NCI-H82 (cell line): ENCODE measurements at places on chromosomes 6 and 20.

GRCh38 chr6:17986656-17987446 lies 584 bp downstream of the KIF13A start:
- DNase-seq, result peak; percentile 64

- peak; percentile 85 for DNase-seq
Observed at GRCh38 chr6:2245877-2246863, 765 bp upstream of the GMDS start.

GRCh38 chr20:2279253-2279779 lies 16.5 kb upstream of the TGM3 start:
- no peak for DNase-seq

DNA sequence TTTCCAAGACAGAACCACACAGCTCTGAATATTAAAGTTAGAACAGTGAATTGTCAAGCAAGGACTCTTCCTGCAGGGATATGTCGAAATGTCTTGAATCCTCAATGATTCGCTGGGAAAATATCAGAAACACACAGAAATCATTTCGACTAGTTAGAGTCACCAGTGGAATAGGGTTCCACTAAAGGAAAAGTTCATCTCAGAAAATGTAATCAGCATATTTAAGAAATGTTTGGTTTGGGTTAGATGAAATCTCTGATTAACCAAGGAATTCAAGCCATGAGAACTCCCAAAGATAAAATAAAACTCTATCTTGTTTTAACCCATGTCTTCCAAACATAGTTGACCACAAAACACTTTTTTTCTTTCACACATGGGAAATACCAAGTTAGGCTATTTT lies 621.0 kb upstream of the NRSN1 start:
- DNase-seq, result no peak

DNA sequence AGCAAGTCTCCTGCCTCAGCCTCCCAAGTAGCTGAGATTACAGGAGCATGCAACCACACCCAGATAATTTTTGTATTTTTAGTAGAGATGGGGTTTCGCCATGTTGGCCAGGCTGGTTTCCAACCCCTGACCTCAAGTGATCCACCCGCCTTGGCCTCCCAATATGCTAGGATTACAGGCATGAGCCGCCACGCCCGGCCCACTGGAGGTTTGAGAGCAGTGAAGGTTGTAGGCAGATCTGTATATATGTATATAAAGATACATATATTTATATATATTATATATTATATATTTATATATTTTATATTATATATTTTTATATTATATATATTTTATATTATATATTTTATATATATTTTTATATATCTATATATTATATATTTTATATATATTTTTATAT lies 38.2 kb upstream of the TTPAL start:
- no peak for DNase-seq

GRCh38 chr6:32922083-32922482 lies 18.7 kb downstream of the HLA-DMB start:
- DNase-seq, result no peak

GRCh38 chr6:84027340-84028181 lies 6.0 kb upstream of the MRAP2 start:
- no peak for DNase-seq

GRCh38 chr6:23659125-23659524 lies 466.9 kb upstream of the NRSN1 start:
- peak; percentile 78 for DNase-seq

DNA sequence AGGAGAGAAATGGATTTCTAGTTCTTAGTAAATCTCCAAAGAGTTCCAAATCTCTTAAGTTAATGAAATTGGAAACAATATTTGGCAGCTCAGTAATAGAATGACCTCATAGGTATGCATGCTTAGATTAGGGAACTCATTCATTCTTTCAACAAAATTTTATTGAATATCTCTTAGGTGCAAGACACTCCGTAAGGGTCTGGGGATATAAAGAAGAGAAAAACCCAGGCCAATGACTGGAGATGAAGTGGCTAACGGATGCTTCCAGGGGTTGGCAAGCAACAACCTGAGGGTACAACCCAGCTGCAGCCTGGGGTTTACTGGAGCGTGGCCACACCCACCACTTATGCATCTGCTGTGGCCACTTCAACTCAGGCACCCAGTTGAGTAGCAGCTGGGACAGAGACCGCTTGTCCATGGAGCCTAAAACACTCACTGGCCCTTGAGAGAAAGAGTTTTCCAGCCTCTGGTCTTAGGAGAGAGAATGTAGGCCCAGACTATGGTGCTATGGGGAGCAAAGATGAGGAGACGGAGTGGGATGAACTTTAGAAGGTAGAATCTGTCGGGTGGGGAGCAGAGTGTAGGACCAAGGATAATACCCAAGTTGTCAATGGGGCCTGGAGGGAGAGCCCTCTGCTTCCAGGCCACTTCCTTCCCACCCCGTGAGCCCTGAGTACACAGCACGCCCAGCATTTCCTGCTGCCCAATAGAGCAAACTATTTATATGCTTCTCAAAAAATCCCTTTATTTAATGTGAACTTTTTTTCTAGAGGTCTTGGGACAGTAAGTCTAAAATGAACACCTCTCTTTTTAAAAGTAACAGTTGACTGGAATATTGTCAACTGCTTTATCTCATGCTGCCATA lies 46.8 kb upstream of the PXDC1 start:
- DNase-seq, result no peak

- no peak for DNase-seq
Observed at GRCh38 chr6:114955363-114955762, 612.5 kb upstream of the HS3ST5 start.

DNA sequence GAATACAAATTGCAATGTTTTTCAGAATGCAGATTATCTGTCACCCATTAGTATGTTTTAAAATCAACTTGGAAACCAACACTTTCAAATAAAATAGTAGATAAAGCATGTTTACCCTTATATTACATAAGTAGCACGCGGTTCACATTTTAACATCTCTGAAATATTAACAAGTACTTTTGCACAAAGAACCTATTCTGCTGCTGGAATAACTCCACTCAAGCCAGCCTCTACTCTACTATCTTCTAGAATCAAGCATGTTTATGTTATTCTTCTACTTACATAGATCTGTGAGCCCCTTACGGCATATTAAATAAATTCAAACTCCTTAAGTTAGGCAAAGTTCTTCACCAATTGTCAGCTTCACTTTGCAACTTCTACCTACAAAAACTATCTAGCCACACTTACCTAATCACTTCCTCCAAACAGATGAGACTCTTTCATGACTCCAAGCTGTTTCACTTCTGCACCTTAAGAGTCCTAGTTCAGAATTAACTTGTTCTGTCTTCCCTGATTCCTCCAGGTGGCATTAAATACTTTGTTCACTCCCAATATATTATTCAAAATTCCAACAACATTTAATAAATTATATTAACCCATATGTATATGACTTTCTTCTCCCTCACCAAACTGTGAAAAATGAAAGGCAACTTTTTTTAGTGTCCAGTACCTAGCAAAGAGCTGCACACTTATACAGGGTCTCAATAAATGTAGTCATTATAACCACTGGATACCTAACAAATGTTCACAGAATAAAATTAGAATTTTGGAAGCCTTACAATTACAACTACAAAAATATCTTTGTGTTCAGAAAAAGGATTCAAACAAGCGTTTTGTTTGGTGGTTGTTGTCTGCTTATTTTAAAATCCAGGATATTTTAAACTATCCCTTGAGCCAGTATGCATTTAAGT lies 12.1 kb downstream of the CEP85L start:
- DNase-seq, result no peak

DNA sequence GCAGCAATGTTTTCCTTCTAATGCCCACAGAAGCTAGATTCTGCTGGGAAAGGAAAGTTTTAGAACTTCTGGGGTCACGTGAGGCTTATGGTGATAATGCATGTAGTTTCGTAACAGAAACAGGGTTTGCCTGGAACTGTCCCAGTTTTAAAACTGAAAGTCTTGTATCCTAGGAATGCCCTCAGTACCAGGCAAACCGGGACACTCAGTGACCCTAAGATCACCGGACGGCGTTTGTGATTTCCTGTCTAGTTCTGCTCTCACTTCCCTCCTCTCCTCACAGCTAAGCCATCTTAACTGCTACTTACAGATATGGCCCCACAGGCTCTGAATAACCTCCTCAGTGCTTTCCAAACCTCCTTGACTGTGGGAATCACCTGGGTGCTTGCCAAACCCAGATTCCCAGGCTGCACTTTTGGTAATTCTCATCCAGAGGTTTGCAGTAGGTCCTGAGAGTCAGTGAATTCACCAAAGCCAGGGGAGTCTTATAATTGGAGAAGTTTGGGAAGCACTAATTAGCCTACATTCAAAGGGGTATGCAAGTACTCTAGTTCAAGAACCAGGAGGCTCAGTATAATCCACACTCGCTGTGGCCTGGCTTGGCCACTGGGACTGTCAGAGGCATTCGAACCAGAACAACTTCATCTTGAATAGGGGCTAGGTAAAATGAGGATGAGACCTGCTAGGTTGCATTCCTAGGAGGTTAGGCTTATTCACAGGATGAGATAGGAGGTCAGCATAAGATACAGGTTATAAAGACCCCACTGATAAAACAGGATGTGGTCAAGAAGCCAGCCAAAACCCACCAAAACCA lies 231.6 kb upstream of the MYLIP start:
- no peak for DNase-seq

DNA sequence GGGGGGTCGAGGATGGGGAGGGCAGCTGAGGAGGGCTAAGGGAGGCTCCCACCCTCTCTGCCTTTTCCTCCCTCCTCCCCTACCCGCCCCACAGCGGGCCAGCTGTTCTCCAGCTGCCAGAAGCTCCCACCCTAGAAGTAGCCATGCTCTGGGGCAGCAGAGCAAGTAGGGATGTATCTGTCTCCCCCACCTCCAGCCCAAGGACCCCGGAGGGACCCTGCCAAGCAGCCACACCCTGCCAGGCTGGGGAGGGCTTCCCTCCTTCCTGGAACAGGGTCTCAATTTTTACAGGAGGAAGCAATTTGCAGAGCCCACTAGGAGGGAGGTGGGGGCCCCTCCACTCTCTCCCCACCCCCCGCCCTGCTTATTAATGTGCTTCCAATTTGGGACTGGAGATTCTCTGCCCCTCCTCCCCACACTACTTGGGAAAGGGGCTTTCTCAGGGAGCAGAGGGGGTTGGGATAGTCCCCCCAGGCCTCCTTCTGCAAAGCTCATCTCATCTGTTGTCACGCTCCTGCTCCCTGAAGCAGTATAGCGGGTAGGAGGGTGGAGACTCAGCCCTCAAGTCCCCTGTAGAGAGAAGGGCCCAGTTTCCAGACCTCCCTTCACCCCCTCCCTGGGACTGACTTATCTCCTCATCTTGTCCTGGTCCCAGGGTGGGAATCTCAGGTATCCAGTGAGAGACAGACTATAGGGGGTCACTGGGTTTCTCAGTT lies 4.5 kb downstream of the TEAD3 start:
- peak; percentile 61 for DNase-seq

DNA sequence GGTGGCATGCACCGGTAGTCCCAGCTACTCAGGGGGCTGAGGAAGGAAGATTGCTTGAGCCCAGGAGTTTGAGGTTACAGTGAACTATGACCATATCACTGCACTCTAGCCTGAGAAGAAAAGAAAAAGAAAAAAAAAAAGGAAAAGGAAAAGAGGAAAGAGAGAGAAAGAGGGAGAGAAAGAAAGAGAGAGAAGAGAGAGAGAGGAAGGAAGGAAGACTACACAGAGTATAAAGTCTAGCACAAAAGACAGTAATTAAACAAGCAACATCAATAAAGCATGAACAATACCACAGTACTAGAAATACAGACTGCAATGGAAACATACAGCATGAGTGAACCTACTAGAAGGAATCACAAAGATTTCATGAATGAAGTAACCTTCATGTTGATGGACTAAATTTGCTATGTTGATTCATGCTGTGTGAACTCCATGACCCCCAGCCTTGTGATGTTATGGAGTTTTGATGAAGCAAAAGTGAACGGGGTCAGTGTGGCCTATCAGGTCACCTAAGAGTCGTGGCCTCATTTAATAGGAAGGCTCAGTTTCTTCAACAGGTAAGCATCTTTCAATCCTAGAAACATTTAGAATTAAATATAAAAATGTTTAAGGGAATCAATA lies 57.6 kb downstream of the NUDT3 start:
- DNase-seq, result no peak

DNA sequence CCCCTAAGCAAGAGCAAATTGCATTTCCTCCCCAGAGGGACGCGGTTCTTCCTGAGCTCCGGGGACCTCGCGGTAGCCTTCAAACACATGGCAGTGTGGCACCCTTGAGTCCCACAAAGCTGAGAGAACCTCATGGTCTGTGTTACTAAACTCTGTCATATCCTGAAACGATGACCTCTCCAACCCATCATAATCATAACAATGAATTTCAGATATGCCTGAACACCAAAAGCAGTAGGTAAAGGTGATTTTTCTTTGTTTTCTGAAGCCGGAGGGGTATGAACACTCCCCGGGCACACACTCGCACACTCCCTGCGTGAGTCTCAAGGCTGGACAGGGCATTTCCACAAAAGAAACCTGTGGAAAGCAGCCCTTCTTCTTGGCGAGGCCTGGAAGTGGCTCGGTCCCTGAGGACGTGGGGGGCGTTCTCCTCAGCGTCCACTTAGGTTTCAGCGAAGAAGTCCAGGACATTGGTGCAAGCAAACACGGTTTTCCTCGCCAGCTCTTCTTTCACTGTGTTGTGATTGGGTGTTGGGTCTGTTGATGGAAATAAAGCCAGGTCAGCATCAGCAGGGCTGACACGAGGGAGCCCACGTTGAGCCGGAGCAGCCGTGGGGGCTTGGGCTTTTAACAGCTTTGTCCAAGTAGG lies 183.4 kb downstream of the ERMARD start:
- no peak for DNase-seq

- no peak for DNase-seq
Observed at GRCh38 chr20:56373942-56374341, 15.2 kb downstream of the FAM210B start.

GRCh38 chr6:33954453-33954852 lies 150.7 kb upstream of the MLN start:
- DNase-seq, result no peak

DNA sequence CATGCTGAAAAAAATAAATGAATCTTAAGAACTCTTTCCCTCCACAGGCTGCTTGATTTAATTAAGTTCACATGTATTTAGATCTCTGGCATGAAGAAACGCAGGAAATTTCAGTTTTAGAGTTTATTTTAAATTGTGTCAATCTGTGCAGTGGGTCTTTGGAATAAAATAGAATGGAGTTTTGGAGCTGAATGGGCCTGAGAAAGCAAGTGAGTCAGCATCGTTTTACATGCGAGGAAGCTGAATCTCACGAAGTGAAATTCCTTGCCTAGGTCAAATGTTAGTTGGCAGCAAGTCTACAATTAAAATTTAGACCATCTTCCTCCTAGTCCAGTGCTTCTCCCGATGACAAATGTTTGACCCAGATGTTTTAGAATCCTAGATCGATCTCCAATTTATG lies 22.4 kb downstream of the MAP7 start:
- no peak for DNase-seq

DNA sequence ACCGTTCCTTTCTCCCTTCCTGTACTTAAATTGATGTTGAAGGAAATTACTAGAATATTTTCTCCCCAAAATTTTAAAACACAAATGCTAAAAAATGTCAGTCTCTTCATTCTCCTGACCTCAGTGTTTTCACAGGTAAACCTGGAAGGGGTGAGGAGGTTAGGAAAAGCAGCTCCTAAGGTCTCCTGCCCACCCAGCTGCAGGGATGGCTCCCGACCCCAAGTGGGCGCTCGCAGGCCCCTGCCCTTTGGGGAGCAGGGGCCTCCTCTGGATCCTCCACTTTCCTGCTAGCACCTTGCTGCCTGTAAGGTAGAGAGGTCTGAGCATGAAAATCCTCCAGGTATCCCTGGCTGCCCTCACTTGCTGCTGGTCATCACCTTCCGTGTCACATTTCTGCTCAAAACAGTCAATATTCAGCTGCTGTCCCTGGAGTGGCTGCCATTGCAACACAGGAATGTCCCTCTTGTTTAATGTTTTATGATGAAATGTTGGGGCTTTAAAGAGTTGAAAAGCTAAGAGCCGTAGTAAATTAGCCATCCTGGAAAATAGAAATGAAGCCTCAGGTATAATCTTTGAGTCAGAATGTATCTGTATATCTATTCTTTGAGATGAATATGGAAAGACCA lies 10.9 kb upstream of the HSP90AB1 start:
- DNase-seq, result no peak
